ENCODE measurements at places on chromosomes 2 and 18.

DNA sequence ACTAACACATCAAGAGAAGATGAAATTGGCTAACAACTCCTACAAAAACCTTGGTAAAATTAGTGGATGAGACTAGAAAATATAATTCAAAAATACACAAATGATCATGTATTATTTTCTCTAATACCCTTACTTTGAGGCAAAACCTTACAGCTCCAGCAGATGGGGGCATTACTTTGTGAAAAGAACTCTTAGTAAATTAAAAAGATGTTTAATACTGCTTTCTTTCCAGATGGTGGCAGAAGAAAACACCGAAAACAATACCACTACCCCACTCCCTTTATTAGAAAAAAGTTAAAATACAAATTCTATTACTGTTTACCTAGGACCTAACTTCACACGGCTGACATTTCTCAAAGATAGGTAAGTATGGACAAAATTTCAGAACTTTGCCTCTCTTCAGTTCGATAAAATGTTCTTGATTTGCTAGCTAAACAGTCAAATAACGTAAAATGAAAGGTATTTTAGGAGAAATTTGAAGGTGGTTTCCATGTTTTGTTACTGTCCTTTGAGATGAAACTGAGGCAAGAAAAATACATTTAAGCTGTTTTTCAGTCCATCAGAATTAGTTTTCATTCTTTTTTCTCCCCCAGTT, 30.6 kb downstream of the ORC4 start:
- no peak for DNase-seq

GRCh38 chr2:147231607-147232006, 613.2 kb upstream of the ACVR2A start:
- DNase-seq, result no peak

- DNase-seq, result no peak
These were observed 120.9 kb upstream of the ST6GAL2 start for GRCh38 chr2:107006836-107007235.

- DNase-seq, result no peak
These were observed 601.2 kb upstream of the SALL3 start for GRCh38 chr18:78378403-78378802.

DNA sequence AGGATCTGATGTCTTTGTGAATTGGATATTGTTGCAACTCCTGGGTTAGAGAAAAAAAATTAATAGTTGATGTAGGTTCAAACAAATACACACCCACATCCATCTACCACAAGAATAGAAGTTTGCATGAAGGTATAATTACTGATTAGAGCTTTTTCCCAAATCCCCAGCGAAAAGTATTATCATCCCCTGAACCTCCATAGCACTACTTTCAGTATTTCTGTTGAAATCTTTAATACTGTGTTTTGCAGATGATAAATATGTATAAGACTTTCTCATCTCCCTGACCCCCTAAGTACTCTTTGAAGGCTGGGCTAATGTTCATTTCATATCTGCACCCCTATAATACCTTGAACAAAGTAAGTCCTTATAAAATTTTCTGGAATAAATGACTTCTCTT, 6.4 kb downstream of the FN1 start:
- DNase-seq, result no peak

DNA sequence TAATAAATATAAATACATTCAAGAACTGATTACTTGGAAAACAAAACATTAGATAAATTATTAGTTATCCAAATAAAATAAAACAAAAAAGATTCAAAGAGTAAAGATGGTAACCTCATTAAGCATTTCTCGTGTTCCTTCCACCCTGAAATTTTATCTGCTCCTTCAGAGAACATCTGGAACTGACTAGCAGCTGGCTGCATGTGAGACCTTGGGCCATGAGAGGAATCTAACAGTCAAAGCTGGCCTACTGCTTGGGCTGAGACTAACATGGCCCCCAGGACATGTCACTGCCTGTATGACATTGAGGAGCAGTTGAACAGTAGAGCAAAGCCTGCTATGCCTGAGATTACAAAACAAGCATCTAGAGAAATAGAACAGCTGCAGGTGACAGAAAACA, 208.5 kb upstream of the ZSWIM2 start:
- DNase-seq, result no peak

DNA sequence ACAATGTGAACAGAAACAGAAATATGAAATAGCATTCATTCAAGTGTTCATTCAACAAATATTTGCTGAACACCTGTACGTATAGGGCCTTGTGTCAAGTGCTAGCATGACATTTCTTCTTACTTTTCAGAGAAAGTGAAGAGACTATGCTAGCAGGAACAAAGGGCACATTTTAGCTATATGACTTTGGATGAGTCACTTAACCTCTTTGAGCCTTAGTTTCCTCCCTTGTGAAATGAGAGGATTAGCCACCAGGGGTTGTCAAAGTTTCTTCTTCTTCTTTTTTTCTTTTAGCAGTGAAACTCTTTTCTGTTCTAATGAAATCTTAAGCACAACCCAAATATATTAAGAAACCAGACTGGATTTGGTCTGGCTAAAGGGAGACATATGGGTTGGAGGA, 53.1 kb downstream of the FIGN start:
- no peak for DNase-seq

DNA sequence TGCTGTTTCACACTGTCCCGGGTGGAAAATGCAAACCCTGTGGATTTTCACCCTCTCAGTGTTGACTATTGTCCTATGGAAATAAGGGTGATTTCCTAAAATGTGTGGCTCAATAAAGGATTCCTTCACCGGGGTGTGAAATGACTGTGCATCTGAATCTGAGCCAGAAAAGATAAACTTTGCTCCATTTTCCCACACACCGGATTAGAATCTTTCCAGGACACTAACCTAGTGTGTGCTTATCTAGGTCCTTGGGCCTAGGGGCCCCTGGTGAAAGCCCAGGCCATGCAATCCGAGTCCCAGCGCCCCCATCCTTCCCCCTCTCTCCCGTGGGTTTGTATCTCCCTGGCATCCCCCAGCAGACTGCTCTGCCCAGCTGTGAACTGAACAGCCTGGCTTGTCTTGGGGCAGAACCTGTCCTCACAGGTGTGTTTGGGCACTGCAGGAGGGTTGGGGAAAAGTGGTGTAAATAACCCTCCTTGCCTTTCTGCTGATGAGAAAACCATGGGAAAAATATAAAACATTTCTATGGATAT, 17.3 kb downstream of the KLHL29 start:
- DNase-seq, result no peak

- DNase-seq, result no peak
These were observed 10.5 kb upstream of the IL1A start for GRCh38 chr2:112794841-112795240.

- no peak for DNase-seq
These were observed 108.4 kb downstream of the GATA6 start for GRCh38 chr18:22277758-22278157.

DNA sequence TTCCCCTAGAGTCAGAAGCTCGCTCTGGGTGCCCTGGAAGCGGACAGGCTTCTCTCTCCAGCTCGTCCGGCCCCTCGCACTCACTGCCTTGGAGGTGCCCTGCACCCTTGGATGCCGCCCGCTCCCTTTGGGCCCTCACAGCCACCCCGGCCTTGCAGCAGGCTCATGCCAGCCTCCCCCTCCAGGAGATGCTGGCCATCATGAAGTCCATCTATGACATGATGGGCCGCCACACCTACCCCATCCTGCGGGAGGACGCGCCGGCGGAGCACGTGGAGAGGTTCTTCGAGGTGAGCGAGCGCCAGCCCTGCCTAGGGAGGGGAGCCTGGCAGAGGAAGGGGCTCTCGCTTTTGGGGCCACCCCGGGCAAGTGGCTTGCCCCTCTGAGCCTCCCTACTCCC, 20.3 kb upstream of the FAHD2A start:
- DNase-seq, result no peak

DNA sequence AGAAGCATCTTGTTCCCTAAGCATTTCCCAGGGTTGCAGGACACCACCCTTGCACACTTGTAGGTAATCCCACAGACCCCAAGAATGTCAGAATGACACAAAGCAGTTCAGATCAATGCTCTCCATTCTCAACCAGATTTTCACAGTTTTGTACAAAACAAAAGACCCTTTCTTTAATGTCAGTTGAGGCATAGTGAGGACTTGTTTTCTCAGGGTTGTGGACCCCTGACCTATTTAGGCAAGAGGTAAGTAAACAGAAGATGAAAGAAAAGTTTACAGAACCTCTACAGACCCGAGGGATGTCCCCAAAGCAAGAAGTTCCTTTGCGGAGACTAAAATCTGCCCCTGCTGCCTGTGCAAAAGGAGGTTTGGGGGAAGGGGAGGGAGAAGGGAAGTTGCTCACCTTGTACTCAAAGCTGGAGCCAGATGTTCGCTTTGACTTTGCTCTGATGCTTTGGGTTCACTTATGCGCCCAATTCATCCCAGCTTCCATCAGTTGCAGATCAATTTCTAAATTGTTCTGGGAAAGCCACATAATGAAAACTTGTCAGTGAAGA, 635.4 kb downstream of the EPHA4 start:
- no peak for DNase-seq

DNA sequence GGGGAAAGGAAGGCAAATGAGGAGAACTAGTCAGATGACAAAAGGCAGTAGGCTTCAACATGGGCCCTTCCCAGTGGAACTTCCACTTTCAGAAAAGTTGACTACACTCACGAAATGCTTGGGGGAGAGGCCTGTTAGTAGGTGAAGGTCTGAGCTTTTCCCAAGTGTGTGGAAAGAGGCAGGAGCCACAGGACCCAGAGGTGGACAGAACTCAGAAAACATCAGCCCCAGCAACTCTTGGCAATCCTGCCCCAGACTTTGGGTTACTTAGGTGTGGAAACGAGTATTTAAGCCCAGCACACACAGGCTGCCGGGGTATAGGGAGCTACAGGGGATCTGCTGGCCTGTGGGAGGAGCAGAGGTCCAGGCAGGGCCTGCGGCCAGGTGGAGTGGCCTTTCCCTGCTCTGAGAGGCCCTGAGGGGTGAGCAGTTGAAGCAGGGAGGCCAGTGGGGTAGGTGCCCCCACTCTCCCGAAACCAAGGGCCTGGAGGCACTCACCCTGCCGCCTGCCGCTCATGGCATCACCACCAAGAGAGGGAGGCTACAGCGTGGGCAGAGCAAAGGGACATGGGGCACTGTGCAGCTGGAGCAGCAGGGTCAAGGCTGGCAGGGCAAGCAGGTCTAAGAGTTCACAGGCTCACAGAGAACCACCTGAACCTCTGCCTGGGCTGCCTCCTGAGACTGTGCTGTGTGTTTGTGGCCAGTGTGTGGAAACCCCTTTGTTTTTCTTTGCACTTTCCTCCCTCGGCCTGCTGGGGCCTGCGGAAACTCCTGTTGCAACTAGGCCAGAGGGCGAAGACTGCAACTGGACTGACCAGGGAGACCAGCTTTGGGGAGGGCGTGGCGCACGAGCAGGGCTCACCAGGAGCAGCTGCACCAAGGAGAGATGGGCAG, 130.7 kb upstream of the SERTAD2 start:
- no peak for DNase-seq

GRCh38 chr18:68060871-68061270, 544.4 kb upstream of the DSEL start:
- no peak for DNase-seq

DNA sequence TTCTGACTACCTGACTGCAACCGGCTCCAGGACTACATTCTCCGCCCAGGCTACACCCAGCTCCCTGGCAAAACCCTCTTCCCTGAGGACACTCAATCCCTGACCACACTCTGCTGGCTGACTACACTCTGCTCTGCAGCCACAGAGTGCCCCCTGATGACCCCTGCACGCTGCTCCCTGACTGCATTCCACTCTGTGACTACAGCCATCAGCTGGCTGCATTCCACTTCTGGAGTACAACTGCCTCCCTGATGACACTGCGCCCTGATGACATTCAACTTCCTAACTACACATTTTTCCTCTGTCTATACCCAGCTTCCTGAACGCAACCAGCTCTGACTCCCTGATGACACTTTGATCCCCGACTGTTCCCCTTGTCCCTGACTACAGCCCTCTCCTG, 71.3 kb upstream of the NRXN1 start:
- DNase-seq, result peak; percentile 76

- no peak for DNase-seq
These were observed 31.4 kb downstream of the ANO7 start for GRCh38 chr2:241219856-241220356.

GRCh38 chr18:8084160-8084559, 517.0 kb downstream of the PTPRM start:
- peak; percentile 53 for DNase-seq

DNA sequence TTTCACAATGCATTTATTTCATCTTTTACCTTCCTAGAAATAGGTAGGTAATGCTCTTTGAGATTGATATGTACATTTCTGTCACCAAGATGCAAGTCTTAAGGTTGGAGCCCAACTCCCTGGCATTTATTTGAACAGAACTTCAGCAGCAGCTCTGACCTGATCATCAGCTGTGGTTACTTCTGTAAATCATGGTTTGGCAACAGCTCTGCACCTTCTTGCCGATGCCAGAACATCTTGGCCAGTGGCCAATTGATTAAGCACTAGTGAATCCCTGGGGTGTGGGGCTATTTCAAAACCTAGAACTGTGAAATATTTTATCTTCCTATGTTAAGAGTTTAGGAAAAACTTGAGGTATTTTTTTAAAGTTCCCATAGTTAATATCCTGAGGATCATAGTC, 124.8 kb upstream of the NYAP2 start:
- no peak for DNase-seq

DNA sequence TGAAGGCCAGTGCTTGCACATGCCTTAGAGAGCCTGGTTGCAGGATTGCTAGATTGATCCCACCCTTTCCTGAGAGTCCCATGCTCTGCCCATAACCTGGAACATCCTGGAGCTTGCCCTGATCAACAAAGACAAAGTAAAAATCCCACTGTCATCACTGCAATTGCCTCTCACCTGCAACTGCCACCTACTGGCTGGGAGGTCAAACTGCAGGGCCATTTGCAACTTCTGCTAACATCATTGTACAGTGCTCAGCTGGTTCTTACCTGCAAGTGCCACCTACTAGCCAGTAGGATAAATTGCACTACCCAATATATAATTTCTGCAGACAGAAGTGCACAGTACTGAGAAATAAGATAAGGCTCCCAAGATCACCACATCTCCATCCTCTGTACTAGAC, 947.5 kb downstream of the CPS1 start:
- no peak for DNase-seq

DNA sequence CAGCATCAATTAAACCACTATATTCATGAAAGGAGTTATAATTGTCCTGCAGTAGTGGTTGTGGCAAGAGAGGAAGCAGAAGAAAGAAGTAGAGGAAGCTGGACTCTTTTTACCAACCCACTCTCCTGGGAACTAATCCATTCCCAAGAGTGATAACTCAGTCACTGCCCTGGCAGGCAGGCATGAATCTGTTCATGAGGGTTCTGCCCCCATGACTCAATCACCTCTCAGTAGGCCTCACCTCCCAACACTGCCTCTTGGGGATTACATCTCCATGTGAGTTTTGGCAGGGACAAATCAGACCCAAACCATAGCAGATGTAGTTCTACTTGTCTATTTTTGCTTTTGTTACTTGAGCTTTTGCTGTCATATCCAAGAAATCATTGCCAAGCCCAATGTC, 232.7 kb upstream of the MAP2 start:
- no peak for DNase-seq

GRCh38 chr2:240557101-240557751, 562 bp downstream of the ANKMY1 start:
- no peak for DNase-seq

All from ecto neural progenitor cell (in vitro differentiated cells).